Activated naive CD8-positive, alpha-beta T cell treated with anti-CD3 and anti-CD28 coated beads for 36 hours (primary cell): ENCODE measurements at places on chromosomes 3 and 15. TPM values are rescaled to one million over a fixed set of nuclear protein-coding genes. Genes with fewer than 3 reads are reported as not detected.

MOBP gene
- total RNA-seq: not detected

SMAD6 gene
- total RNA-seq: 0.10 TPM

CHRNA7 gene
- total RNA-seq: not detected

CADPS gene
- not detected for total RNA-seq

PLSCR5 gene
- not detected for total RNA-seq

GREM1 gene
- total RNA-seq: not detected

IL12A gene
- total RNA-seq: 0.41 TPM

THPO gene
- total RNA-seq: not detected
